ENCODE measurements at places on chromosomes 7 and 10.

DNA sequence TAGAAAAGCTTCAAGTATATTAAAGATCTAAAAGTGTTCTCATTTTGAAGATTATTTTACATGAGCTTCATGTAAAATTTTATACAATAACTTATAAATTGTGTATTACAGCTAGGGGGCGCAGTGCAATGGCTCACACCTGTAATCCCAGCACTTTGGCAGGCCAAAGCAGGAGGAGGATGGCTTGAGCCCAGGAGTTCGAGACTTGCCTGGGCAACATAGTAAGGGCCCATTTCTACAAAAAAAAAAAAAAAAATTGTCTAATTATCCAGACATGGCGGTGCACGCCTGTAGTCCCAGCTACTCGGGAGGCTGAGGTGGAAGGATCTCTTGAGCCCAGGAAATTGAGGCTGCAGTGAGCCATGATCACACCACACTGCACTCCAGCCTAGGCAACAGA lies 16.6 kb downstream of the ACBD5 start:
- peak; percentile 51 for DNase-seq

GRCh38 chr7:108135446-108136190 lies 5.5 kb upstream of the LAMB4 start:
- DNase-seq = peak; percentile 25

GRCh38 chr10:15295537-15296325 lies 75.4 kb downstream of the FAM171A1 start:
- DNase-seq = no peak

- no peak for DNase-seq
These were observed 84.5 kb downstream of the ATXN7L1 start for GRCh38 chr7:105791926-105792325.

DNA sequence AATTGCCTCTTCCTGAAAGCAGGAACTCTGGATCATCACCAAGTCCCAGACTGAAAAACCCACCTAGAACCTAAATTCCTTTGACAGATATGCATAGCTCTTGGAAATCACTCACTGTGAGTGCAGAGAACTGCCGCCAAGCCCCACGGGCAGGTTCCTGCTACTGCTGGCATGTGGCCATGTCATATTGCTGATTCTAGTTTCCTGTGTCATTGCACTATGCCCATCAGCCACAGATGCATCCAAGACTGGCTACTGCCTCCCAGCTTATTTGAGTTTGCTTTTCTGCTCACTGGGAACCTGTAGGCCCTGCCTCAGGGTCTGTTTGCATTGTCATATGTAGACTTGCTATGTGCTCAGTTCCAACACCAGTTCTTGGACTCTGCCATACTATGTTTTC lies 786.0 kb downstream of the GRID1 start:
- DNase-seq = no peak

DNA sequence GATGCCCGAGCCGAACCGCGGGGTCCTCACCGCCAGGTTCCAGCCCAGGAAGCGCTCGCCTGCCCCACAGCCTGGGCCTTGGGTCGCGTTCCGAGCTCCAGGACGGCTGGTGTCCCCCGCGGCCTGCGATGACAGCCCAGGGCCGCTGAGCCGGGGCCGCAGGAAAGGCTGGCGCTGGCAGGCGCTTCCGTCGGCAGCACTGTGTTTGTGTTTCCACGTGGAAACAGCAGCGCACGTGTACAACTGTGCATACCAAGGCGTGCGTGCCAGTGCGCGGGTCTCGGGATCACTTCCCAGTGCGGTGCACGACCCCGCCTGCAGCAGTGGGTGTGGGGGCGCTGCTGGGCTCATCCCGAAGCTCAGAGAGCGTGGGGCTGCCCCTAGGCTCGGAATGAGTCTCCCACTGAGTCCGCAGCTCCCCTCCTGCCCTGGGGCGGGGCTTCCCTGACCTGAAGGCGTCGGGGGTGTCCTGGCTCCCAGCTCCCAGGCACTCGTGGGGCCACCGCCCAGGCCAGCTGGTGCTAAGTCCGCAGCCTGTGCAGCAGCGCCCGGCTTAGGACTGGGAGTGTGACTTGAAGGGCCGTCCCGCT lies 17.2 kb downstream of the AP5Z1 start:
- DNase-seq = no peak

DNA sequence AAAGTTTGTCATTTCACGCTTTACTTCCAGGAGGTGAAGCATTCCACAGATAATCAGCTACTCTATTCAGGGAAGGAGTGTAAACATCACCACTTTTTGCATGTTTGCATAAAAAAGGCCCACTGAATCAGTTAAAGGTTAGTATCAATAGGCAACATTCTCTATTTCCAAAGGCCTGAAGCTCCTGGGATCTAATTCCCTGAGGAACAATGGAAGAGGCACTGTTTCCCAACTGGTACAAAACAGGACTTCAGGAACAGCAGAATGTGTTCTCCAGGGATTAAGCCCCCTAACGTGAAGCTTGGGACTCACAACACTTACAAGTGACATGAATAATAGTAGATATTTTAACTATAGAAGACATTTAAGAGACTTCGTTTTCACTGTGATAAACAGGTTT lies 6.1 kb downstream of the LRRN3 start:
- no peak for DNase-seq

DNA sequence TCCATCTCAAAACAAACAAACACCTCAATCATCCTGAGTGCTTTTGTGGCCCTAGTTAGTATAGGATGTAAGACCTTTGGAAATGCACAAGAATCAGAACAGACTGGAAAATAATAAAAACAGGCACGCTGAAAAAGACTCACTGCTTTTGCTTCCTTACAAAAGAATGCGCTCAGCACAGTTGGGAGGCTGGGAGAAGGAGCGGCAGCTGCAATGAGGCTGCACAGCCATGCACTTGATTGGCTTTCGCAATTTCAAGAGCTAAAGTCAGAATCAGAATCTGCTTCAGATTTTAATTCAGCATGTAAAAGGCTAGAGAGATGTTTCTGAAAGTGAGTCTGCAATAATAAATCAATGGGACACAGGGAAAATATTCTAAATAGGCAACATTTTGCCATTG lies 97.2 kb downstream of the FRMD4A start:
- DNase-seq = no peak

DNA sequence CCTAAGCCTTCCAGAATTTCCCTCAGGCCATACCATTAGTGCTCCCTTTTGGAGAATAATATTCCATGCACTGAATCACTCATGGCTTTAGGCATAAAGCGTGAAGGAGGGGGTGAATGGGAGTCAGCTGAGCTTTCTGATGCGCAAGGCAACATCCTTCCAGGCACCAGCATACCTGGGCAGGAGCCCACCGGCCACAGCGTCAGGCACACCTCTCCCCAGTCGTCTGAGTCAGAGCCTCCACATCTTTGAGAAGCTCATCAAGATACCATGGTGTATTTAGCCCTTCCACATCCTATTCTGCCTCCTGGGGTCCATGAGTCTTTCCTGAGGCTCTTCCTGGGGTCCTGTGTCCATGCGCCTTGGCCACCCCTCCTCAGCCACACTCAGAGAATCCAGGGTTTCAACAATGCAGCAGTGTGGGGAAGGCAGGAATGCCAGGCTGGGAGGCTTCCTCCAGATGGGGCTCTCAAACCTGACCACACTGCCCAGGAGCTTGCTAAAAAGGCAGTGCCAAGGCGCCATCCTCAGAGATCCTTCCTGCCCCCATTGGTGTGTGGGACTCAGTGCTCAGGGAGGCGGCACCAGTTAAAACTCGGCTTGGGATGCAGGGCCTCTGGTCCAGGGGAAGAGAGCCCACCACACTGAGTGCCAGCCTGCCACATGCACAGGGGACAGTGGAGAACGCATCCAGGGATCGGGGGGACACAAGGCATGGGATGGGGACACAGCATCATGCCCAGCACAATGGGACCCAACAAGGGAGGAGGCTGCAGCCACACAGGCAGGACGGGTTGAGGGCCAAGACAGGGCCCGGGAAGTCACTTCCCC lies 31.6 kb downstream of the RASGEF1A start:
- DNase-seq = no peak

DNA sequence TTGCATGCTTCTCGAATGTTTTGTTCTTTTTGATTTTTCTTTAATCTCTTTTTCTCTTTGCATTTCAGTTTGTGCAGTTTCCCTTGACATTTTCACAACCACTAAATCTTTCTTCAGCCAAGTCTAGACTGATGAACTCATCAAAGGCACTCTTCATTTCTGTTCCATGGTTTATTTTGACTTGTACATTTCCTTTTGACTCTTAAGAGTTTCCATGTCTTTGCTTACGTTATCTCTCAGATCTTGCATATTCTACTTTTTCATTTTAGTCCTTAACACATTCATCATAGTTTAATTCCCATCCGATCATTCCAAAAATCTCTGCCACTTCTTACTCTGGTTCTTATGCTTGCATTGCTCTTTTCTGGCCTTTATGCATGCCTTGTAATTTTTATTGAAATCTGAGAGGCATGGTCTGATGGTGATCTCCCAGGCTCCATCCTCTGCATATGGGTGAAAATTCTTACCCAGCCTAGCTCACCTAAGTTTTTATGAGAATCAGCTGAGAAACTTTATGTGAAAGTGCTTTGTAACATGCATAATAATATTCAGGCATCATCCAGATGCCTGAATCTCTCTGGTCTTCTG lies 202.8 kb upstream of the IGFBP3 start:
- no peak for DNase-seq

DNA sequence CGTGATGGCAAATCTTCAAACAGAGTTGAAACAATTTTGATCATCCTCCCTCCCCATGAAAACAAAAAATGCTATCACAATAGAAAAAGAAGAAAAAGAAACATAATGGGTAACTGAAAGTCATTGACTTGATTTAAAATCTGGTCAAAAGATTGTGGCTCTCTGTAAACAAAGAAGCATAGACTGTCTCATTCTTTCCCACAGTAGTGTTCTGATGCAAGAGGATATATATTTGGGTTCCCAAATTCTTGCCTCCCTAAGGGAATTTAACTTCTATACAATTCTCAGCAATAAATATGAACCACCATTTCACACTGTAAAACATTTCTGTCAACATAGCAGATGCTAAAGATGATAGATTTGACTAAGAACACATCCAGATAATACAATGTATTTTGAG lies 32.8 kb upstream of the MEOX2 start:
- DNase-seq = no peak

DNA sequence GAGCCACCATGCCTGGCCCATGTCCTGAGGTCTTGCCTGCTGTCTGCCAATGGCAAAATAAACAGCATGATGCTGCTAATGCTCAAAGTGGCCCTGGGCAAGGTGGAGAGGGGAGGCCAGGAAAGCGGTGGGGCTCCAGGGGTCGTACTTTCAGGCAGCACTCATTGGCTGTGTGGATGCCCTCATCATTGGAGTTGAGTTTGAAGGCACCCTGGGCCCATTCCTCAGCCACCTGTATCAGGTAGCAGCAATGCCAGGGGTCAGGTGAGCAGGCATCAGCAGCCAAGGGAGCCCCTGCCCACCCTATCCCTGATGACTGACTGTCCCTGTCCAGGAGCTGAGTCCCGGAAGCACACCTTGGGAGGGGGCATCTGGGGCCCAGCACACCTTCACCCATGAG lies 902.5 kb upstream of the ZNF722 start:
- DNase-seq = no peak

- DNase-seq = no peak
These were observed 564.6 kb downstream of the GALNT17 start for GRCh38 chr7:71696511-71696910.

DNA sequence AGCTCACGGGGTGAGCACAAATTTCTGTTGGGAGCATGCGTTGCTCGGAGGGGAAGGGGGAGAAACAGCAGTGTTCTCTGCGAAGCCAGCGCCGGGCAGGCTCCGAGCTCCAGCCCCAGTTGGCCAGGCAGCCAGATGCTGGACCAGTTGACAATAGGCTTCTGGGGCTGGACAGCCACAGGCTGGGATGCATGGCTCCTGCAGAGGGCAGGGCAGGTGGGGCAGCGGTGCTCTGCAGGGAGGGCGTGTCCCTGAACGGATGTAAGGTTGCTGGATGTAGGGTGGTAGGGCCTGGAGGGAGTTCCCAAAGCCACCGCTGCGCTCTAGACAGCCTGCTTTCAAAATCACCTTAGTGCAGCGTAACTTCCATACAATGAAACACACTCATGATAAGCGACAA lies 574.9 kb downstream of the GLRX3 start:
- no peak for DNase-seq

DNA sequence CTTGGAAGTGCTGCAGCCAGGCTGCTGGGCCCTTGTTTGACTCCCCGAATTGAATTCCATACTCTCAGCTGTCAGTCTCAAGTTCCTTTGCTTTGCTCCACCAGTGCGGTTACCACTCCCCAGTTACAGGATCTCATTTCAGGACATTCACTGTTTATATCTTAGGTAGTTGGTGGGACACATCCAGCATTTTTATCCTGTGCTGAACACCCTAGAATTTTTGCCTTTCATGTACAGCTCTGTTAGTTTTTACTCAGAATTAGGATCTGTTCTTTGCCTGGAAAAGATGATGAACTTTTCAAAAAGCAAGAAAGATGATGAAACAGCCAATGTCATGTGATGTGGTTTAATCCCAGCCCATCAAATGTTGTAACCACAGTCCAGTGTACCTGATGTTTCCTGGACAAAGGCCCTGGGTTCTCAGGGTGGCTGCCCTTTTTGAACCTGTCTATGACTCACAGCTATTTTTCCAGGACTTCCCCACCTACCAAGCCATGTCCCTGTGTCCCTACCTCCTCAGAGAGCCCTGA lies 149.7 kb downstream of the NOC3L start:
- DNase-seq = no peak

DNA sequence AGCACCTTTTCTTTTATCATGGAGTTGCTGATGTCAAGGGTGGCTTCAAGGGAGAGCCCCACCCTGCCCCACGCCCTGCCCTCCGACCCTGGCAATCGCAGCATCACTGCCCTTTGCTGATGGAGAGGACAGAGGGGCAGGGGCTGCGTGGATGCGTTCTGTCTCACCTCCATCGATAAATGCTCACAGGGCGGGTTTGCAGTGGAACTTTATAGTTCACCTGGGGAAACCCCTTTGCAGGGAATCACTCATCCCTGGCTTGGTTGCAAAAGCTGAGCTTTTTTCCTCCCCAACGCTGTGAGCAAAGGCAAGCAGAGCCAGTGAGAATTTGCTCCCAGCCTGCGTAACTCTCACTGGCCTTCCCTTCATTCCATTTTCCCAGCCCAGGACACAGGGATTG lies 176.8 kb downstream of the WDR37 start:
- no peak for DNase-seq

GRCh38 chr7:30330134-30331111 lies 46.0 kb downstream of the ZNRF2 start:
- DNase-seq = peak; percentile 56

- DNase-seq = no peak
These were observed 47.6 kb downstream of the VOPP1 start for GRCh38 chr7:55524558-55525310.

- no peak for DNase-seq
These were observed 2.9 kb downstream of the MNX1 start for GRCh38 chr7:157007470-157008066.

GRCh38 chr10:95352684-95353083 lies 61.9 kb upstream of the PDLIM1 start:
- DNase-seq = no peak

GRCh38 chr10:131169146-131169545 lies 142.4 kb downstream of the TCERG1L start:
- no peak for DNase-seq

GRCh38 chr10:13820964-13821337 lies 234.2 kb downstream of the PRPF18 start:
- no peak for DNase-seq

GRCh38 chr10:6400821-6401465 lies 179.1 kb downstream of the PRKCQ start:
- DNase-seq = no peak

- no peak for DNase-seq
These were observed 236.0 kb downstream of the MAGI2 start for GRCh38 chr7:79217468-79217867.

GRCh38 chr7:154578336-154578735 lies 424.6 kb downstream of the PAXIP1 start:
- DNase-seq = no peak

Data from CD4-positive, alpha-beta T cell treated with Interleukin-6 at 100 ng/mL for 8 hours (primary cell).